ENCODE measurements at places on chromosomes 11 and 22. TPM values are rescaled to one million over a fixed set of nuclear protein-coding genes. Genes with fewer than 3 reads are reported as not detected.

The LRRN4CL gene
- 14.2 TPM for total RNA-seq

The APOL5 gene
- total RNA-seq: not detected

The P2RY2 gene
- total RNA-seq: 1.0 TPM

DNA sequence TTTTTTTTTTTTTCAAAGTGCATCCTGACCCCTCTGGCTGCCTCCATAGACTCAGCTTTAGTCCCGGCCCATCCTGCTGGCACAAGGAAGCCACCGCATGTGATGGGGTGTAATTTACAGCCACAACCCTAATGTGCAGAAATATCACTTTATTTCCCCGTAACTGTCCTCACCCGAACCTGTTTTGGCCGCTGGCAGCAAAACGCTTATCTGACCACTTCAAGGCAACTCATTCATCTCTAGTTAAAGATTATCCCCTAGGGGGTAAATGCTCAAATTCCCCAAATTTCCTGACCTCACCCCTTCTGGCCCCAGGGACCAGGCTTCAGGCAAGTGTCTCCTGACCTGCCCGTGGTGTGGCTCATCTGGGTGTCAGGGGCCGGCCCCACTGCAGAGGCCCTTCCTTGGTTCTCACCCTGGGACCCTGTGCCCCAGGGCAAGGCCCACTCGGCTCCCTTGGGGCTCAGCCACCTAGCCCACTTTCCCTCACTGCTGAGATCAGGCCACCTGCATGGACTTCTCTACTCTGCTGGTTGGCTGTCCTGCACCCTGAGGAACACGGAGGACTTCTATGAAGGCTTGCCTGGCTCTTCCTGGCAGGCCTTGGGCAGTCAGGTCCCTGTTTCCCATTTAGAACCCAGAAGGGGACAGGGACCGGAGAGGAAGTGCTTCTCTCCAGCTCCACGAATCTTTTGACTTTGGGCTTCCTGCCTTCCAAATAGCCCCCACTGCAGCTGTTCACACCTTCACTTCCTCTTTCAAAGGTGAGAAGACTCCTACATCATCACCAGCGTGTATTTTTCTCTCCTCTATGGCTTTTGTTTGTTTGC, 53.3 kb downstream of the WNT11 start:
- no peak for DNase-seq

DNA sequence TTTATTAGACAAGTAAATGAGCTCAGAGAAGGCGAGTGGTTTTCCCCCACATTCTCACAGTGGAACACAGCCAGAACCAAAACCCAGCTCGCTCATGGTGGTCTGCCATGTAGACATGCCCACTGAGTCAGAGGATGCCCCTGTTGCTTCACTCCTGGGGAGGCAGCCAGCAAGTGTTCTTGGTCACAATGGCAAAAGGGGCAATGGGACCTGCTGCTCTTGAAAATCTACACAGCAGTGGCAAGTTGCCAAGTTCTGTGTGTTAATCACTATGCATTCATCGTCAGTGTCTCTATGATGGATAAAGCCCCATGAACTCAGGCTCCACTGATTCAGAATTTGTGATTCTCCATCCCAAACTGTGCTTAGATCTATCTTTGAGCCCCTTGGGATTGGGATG, 64.7 kb upstream of the TBCEL start:
- no peak for DNase-seq

DNA sequence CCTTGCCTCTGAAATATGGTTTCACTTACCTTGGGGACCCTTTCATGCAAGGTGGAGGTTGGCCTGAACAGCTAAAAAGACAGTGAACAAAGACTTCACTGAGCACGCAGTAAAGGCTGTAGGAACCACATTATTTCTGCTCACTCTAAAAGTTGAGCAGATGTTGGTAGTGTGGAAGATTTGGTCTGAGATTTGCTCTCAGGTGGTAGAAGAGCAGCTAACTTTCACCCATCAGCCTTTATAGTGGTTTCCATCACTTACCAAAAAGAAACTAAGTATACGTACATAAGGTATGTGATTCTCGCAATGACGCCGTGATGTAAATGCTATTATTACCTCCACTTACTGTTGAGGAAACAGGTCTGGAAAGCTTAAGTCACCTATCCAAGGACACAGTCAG, 47.3 kb downstream of the PRR5L start:
- DNase-seq: no peak

DNA sequence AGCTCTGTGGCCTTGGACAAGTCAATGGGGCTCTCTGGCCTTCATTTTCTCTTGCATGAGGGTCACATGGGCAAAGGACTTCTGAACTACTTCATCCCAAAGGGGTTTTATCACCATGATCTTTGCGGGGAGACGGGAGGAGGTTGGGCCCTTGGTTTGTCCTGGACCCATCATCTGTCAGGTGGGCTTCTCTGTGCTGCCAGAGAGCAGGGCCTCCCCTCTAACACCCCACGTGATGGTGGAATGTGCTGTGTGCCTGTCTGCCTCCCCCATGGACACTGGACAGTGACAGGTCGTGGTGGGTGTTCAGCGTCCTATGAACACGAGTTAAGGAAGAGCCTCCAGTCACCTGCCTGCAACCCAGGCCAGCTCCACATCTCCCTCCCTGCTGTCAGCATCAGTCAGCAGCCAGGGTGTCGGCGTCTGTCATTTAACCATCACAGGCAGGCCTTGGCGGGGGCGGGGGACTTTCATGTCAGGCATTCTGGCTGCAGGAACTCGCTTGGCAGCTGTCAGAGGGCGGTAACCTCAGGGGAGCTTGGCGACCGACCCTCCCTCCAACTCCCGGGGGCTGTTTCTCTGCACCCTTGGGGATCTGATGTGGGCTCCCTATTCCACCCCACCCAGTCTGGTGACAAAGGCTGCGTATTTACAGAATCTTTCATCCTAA, 2.6 kb upstream of the SUN2 start:
- DNase-seq: no peak

GRCh38 chr11:66112601-66113499, 42.8 kb downstream of the PACS1 start:
- DNase-seq: peak; percentile 39

DNA sequence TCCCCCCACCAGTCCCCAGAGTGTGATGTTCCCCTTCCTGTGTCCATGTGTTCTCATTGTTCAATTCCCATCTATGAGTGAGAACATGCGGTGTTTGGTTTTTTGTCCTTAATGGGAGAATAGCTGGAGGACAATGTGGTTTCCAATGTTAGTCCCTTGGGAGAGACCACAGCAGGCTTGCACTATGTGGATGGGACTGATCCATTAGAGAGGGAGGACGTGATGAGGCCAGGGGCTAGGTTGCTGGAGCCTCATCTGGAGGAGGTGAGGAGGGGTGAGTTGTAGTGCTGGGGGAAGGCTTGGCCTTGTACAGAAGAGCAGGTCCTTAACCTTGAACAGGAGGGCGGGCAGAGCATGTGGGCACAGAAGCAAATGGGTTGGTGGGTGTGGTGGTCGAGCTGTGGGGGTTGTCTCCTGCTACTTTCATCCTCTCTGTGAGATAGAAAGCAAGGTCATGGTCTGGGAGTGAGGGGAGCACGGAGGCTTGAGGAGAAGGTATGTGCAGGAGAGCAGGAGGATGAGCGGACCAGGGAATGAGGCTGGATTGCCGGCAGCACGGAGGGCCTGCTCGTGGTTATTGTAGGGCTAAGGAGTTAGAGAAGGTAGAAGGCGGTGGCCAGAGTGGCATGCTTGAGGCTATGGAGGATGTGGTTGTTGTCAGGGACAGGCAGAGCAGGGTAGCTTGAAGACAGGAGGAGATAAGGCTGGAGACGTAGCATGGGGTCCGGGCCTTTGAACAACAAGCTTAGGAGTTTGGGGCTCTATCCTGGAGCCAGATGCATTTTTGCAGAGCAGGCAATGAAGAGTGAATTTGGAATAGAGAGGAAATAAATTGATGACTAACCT, 11.2 kb upstream of the SREBF2 start:
- DNase-seq: no peak

DNA sequence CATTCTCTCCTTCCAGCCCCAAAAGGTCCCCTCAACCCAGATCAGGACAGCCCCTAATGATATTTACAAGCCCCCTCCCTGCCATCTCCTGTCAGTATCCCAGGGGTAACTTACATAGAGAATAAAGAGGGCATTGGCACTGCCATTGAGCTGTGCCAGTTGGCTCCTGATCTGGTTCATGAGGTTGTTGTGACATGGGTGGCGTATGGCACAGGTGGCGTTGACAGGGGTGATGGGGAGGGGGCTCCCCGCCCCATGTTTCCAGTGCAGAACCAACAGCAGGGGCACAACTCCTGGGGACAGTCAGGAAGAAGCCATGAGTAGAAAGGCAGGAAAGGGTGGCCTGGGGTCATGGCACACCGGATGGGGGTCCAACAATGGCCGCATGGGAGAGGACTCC, 1.9 kb downstream of the LIF start:
- no peak for DNase-seq

DNA sequence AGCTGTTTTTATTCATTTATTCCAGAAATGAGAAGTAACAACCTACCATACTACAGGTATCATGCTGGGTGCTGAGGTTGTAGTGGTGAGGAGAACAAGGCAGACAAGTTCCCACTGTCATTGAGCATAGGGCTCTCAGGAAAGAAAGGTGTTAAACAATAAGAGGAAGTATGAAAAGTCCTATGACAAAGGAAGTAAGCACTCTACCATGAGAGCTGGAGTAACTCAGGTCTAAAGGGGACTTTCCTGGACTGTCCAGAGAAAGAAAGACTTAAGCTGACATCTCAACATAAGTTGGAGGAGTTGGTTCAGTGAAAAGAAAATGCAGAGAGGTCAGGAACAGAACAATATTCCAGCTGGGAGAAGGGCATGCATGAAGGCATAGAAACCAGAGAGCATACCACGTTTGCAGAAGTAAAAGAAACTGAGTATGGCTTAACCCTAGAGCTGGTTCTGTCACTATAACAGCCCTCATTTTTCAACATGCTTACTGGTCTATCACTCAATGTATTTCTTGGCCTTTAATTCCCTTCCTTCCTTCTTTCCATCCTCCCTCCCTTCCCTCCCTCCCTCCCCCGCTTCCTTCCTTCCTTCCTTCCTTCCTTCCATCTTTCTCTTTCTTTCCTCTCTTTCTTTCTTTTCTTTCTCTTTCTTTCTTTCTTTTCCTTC, 137.8 kb upstream of the BDNF start:
- DNase-seq: no peak

GRCh38 chr11:59368238-59369022, 9.7 kb downstream of the OR5AN1 start:
- DNase-seq: no peak

- peak; percentile 31 for DNase-seq
These were observed 299.3 kb downstream of the BRD1 start for GRCh38 chr22:49528420-49528720.

DNA sequence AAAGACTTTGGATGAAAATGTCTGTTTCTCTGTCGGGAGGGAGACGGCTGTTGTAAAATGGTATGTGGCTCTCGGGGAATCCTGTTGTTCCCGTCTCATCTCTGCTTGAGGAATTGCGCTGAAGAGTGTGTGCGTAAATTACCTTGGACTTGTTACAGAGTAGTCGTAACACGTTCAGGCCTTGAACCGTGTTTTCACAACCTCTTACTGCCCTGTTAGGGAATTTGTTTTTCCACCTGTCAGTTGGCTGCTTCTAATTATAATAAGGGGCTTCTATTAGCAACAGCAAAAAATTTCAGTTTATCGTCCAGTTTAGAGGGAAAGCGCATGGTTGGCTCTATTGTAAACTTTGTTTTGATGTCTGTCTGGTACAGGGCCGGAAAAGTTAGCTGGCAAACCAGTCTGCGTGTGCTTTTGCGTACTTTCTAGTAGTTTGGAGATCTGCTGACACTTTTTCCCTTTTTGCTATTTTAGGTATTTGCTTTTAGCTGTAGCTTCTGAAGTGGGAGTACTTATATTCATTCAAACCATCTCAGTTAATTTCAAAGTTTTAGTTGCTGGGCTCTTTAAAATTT, 1.5 kb downstream of the HIPK3 start:
- no peak for DNase-seq

- no peak for DNase-seq
These were observed 10.7 kb downstream of the PRG3 start for GRCh38 chr11:57370251-57370650.

GRCh38 chr11:78961247-78961646, 386.6 kb upstream of the NARS2 start:
- DNase-seq: peak; percentile 28

GRCh38 chr22:31148953-31149627, 8.8 kb upstream of the PLA2G3 start:
- peak; percentile 87 for DNase-seq

DNA sequence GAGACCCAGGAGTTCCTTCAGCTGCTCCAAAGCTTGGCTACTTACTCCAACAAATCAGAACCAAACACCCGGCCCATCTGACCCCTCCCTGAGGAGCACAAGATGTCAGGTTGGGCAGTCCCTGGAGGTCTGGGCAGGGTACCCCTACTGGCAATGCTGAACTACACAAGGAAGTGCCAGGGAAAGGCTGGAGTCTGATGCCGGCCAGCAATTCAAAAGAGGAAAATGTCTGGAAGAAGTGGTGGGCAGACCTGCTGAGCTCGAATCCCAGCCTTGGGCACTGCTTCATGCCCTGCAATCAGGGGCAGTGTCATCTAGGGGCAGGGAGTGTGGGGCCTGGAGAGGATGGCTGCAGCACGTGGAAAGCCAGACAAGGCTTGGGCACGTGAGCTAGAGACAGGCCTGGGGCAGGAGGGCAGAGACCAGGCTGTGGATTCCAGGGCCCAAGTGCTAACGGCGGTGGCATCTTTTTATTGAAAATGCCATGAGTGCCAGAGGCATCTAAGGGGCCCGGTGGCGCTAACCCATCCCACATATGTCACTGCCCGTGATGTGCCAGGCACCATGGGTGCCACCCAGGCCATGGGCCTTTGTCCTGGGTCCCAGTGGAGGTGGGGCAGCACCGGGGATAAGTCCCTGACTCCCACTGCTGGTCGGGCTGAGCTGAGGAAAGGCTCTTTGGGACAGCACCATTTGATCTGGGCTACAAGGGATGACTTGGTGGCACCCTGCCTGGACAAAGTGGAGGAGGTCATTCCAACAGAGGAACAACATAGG, 97.9 kb upstream of the PITPNB start:
- DNase-seq: peak; percentile 20

- no peak for DNase-seq
These were observed 29.0 kb downstream of the FBLN1 start for GRCh38 chr22:45531441-45532234.

- DNase-seq: peak; percentile 95
These were observed 3.8 kb downstream of the SMTN start for GRCh38 chr22:31084811-31085492.

- DNase-seq: no peak
These were observed 29.1 kb downstream of the PPIL2 start for GRCh38 chr22:21694795-21695429.

DNA sequence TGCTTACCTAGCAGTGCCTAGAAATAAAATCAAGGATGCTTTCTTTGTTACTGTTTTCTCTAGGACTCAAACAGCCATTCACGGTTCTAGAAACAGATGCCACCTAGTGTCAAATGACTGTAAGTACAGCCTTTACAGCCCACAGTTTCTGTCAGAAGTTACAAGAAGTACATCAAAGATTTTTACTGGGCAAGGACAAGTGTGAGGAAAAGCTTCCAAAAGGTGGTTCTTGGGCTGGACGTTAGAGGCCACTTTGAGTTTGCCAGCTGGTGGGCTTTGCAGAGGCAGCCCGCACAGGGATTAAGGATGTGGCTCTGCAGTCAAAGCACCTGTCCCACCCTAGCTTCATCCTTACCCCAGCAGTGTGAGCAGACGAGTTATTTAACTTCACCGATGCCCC, 6.9 kb downstream of the KMT5B start:
- DNase-seq: no peak

GRCh38 chr11:49442669-49443068, 234.3 kb upstream of the FOLH1 start:
- no peak for DNase-seq

GRCh38 chr11:132540581-132540980, 991.7 kb downstream of the OPCML start:
- DNase-seq: no peak

- no peak for DNase-seq
These were observed 34.9 kb upstream of the NFRKB start for GRCh38 chr11:129930296-129930695.

- DNase-seq: no peak
These were observed 46.1 kb downstream of the KCNC1 start for GRCh38 chr11:17780668-17781067.
